ENCODE measurements at places on chromosomes 12 and 14.

GRCh38 chr14:52936437-52936836 is 14.4 kb downstream of the FERMT2 start:
- no peak for DNase-seq

DNA sequence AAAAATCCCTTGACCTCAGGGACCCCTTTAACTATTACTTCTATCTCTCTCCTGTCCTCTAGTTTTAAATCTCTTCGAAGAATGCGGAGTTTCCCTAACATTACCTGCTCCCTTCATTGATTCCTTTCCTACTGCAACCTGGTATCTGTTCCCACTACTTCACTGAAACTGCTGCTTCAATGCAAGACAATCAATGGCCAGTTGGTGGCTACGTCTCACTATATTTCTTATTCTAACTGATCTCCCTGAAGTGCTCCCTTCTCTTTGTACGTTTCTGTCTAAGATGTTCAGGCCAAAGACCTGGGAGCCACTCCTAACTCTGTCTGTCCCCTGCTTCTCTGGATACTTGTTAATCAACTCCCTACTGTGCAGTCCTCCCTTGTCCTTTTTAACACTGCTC is 10.3 kb upstream of the KCNA1 start:
- DNase-seq = no peak

DNA sequence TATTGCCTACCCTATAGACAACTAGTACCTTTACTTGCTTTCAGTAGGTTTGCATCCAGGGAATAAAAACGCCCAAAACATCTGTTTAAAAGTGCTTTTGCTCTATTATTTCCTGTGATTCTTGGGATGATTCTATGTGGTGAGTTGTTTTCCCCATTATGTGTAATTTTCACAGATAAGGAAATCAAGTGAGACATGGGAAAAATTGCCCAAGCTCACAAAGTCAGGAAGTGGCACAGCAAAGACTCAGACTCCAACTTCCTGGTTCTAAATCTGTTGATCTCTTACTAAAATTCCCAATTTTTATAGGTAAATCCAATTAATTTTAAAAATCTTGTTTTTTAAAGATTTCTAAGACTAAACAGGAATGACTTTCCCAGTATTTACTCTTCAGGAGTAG is 39.0 kb downstream of the NID2 start:
- no peak for DNase-seq

- no peak for DNase-seq
These were observed 243.3 kb upstream of the KRR1 start for GRCh38 chr12:75754698-75755097.

DNA sequence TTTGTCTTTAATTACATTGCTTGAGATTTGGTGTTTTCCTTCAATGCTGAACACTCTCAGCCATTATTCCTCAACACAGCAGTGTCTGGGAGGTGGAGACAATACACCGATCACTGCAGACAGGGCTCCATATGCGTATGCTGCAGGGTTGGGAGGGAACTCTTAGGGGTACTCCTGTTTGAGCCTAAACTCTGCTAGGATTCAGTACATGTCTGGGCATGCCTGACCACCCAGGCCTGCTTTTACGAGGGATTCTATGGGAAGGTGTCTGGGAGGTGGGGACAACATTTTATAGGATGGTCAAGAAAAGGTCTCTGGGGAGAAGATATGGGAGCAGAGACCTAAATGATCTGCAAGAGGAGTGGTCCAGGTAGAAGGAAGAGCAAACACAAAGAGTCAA is 34.3 kb downstream of the DHRS2 start:
- no peak for DNase-seq

All from AG04449 (cell line).